ENCODE measurements at places on chromosomes 1 and 21.

DNA sequence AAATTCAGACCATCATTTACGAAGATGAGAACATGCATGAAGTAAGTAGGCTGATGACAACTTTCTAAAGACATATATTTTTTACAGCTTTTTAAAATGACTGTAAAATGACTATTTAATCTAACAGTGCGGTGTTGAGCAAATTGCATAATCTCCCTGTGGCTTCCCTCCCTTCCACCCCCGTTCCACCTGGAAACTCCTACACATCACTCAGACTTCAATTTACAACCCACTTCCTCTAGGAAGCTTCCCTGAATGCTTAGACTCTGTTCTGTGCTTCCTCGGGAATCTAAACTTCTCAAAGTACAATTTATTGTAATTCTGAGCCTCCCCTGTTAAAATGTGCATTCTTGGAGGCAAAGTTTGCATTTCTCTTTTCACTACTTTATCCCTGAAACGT lies 354.9 kb downstream of the DPYD start:
- no peak for DNase-seq

GRCh38 chr1:87515781-87516180 lies 187.1 kb downstream of the LMO4 start:
- DNase-seq: peak; percentile 11

DNA sequence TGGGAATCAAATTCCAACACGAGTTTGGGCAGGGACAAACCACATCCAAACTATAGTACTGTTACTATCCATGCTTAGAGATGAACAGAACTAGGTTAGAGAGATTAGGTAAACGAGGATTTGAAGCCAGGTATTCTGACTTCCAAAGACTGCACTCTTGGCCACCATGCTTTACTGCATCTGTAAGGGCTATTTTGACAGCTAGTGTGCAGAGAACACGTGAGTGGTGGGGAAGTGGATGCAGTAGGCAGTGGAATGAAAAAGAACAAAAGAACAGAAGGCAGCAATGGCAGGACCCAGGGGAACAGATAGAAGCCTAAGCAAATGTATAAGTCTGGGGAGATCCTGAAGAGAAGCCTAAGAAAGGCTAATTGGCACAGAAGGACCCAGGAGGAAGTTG lies 59.1 kb upstream of the GJA8 start:
- DNase-seq: no peak

- DNase-seq: no peak
Measured at GRCh38 chr1:15693371-15693770, 9.3 kb downstream of the PLEKHM2 start.

DNA sequence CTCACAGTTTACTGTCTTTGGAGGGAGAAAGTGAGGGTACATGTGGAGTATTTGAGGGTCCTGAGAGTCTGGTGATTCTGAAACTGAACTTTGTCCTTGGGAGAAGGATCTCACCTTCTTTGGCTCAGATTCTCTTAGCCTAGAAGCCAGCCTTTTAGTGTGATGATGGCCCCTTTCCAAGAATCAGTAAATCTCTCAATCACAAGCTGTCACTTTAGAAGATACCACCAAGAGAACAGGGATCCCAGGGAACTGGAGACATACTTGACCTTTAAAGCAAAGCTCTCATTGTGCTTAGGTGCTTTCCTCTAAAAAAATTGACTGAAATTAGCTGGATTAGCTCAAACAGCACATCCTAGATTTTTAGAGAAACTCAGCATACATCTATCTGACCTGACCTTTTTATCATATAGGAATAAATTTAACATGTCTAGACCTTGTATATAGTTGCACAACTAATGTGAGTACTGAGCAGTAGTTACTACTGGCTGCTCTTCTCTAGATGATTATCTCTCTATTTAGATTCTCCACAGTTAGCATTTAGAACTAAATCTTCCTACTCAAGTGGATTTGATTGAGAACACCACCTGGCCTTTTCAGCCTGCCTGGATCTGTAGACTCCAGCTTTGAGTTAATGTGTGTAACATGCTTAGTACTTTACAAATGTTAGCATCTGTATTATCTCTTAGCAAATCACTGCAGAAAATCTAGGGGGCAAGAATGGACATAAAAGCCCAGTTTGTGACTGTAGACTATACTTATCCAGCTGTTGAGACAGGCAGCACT lies 157.7 kb downstream of the MAST2 start:
- no peak for DNase-seq

GRCh38 chr1:2950926-2951305 lies 70.4 kb upstream of the ACTRT2 start:
- DNase-seq: no peak

- DNase-seq: no peak
Measured at GRCh38 chr21:17438635-17439034, 74.2 kb upstream of the CXADR start.

GRCh38 chr1:16117369-16117768 lies 38.5 kb downstream of the EPHA2 start:
- DNase-seq: no peak

DNA sequence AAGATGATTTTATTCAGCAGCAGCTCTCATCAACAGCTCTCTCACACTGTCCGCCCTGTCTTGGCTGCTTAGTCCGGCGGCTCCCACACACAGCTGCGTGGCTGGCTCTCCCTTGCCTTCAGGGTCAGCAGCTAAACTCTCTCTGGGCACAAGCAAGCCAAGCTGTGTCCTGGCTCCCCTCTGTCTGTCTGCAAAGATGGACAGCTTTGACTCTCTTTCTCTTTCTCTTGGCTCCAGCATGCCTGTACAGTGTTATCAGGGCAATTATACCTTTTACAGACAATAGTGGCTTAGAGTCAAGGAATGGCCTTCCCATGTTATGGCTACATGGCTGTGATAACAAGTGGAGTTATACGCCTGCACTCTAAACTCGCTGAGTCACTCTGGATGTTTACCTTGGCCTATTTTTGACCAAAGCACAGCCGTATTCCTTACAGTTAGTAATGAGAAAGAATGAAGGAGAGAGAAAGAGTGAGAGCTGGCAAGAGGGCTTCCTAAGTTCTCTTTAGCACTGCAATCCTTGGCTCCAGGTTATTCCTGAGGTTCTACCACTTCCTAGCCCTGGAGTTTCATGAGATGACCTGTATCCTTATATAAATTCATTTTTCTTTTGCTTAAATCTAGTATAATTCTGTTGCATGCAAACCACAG lies 59.9 kb upstream of the ZSWIM5 start:
- DNase-seq: peak; percentile 79

- DNase-seq: peak; percentile 18
Measured at GRCh38 chr1:48470481-48470855, 1.5 kb downstream of the SPATA6 start.

DNA sequence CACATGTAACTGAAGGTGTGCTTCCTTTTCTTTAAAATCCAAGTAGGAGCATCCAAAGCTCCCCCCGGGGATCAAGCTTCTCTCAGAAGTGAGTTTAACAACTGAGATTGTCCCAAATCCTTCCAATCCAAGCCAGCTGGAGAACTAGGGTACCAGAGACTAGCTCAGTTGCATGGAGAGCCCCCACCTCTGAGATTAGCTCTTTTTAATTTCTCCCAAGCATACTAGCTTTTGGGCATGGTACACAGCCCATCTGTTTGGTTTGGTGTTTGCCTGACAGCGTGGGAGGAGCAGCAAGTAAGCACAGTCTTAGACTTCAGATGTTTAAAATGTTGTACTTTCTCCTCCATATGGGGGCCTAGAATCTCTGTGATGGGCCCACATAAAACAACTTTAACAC lies 142.8 kb downstream of the ASTN1 start:
- DNase-seq: no peak

DNA sequence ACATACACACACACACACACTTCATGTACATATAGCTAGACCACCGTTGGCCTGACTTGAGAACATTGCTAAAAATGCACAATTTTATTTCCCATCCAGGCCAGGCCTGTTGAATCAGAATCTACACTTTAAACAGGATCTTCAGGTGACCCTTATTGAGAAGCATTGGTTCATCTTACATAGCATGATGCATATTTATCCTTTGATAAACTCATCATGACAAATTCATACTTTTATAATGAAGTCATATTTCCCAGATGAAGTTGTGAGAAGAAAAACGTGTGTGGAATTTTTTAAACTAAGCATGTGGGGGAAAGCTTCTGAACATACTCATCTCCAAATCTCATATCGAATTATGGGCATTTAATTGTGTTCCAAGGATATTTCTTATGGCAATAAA lies 877.7 kb downstream of the MRPL39 start:
- no peak for DNase-seq

DNA sequence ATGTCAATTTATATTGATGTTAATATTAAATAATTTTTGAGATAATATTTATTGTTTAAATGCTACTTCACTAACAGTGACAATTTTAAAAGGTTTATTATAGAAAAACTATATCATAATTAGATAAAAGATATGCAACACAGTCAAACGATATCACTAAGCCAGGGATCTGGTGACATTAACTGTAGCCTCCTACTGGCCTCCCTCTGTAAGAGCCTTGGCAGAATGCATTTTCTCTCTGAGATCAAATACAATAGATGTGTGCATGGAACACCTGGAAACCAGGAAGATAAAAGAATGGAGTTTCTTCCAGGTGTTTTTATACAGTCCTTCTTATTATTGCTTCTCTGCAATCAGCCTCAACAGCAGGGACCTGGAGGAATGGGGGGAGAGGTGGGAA lies 1762.1 kb downstream of the BRINP3 start:
- DNase-seq: no peak

DNA sequence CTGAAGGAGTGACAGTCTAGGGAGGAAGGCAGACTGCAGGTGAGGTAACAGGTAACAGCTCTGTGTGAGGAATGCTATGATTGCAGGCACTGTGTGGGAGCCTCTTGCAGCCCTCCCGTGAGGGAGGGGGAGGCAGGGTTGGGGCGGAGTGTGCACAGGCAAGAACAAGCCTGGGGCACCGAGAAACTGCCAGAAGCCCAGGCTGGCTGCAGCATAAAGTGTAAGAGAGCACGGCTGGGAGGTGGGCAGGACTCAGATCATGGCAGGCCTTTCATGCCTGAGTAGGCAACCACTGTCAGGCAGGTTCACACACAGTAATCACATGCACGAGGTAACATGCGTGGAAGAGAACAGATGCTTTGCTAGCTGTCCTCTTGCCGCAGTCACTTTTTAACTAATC lies 11.3 kb upstream of the RHEX start:
- DNase-seq: no peak

DNA sequence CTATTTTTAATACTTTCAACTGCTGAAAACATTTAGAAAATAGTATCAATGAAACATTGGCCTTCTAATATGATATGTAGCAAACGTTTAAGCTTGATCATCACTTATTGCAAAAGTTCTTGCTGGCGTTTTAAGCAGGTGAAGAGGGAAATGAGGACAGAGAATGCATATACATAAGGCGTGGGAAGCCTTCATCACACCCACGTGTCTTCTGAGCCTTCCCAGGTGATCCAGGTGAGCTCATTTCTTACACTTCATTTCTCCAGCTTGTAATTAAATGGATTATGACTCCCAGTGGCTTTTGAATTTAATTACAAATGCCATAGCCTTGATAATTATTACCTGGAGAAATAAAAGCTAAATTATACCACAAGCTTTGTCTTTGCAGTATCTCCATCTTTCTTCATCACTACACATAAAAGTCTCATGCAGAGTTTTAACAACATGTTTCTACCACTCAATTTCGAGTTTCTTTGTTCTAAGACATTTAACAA lies 1973.8 kb downstream of the MRPL39 start:
- no peak for DNase-seq

GRCh38 chr1:177282976-177283375 lies 112.2 kb downstream of the BRINP2 start:
- no peak for DNase-seq

DNA sequence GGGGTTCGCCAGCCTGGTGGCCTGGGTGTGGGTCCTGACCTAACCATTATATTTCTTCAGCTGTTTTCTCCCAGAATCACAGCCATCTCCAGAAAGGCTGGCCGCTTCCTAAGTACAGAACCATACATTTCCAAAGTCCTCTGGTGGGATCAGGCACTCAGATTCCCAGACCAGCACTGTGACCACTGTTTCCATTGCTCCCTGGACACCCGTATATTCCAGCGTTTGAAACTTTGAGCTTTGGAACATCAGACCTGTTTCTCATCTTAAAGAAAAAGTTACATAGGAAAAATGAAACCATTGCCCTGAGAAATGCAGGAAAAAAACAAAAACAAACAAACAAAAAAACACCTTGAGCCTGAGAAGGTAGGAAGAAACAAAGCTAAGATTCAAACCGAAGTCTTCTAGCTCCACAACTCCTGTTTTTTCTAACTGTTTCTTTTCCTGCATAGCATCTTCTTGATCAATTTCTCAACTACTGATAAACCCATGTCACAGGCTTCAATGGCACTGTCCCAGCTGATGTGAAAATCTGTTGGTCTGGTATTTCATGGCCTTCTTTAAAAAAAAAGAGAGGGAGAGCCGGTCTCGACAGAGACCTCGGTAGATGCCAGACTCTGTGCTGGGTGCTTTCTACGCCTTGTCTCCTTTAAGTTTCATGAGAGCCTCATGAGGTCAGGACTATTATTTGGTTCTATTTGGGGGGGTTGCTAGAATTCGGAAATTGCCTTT lies 221.3 kb downstream of the TOMM20 start:
- no peak for DNase-seq

- no peak for DNase-seq
Measured at GRCh38 chr1:54814571-54814970, 13.4 kb upstream of the TTC22 start.

- DNase-seq: no peak
Measured at GRCh38 chr1:201214886-201215285, 24.3 kb downstream of the IGFN1 start.

DNA sequence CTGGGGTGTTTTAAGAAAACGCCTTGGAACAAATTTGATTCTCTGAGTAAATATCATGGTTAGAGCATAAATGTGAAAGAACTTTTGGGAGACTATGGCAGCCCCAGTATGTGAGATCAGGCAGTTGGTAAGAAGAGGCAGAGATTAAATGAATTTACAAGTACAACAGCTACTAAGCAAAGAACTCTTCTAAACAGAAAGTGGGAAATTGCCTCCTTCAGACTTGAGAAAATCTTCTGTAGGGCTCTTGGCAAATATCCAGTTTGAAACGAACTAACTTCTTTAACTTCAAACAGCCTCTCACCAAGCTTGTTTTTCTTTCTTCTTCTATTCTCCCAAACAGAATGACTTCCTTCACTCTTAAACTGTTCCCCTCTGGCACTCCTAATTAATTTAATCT lies 337.7 kb downstream of the SIPA1L2 start:
- no peak for DNase-seq

DNA sequence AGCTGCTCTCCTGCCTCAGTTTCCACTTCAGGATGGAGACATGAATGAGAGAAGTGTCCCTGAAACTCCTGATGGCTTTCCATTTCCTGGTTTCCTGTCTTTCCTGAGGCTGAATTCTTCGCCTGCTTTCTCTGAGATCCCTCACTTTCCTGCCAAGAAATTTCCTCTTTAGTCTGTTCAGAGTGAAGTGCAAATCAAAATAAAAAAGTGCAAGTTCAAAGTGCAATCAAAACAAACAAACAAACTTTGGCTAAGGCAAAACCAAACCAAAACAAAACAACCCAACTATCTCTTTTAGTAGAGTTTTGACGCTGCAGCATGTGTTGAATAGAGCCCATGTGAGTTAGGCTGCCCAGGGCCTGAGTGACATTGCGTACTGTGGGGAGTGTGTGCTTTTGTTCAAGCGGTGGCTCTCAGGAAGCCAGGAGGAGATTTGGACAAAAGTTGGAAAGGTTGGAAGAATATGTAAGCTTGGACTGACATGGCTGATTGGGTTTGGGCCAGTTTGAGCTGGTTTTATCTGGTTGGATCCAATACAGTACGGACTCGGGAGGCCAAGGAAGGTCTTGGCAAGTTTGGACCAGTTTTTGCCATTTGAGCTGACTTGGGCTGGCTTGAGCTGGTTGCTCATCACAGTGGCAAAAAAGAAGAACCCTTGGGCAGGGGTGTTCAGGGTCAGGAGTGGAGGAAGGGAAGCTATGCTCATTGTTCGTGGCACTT lies 61.1 kb upstream of the TINAGL1 start:
- no peak for DNase-seq

- no peak for DNase-seq
Measured at GRCh38 chr1:19384113-19384512, 72.0 kb downstream of the SLC66A1 start.
